ENCODE measurements at places on chromosomes 16 and 17. TPM values are rescaled to one million over a fixed set of nuclear protein-coding genes. Genes with fewer than 3 reads are reported as not detected.
A peak's percentile ranks its signal among the peaks of the same experiment; 100 is the strongest.

DNA sequence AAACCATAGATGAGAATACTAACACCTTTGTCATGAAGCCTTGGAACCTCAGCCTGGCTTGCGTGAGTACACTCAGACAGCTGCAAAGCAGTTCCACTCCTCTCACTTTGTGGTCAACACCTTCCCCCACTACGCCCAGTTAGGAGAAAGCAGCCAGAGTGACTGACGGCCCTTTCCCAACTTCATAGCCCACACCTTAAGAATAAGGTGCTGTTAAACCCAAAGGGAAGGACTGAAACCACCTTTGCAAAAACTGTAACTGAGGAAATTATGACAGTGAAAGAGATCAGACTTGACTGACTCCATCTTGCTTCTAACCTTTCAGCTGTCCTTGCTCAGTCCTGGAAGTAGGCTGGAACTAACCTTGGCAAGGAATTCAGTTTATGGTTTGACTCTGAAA, 13.7 kb downstream of the N4BP1 start:
- H3K27ac ChIP-seq: no peak overlapping the region
- H3K27me3 ChIP-seq: no peaks in the 10 kb centered on the region
- H3K4me1 ChIP-seq: no peaks in the 10 kb centered on the region
- DNase-seq: no peak
- no peak overlapping the region for H3K4me3 ChIP-seq
- H3K36me3 ChIP-seq: peaks cover 7% of the 10 kb centered on the region

Gene ABCC6
- total RNA-seq: 2.4 TPM

DNA sequence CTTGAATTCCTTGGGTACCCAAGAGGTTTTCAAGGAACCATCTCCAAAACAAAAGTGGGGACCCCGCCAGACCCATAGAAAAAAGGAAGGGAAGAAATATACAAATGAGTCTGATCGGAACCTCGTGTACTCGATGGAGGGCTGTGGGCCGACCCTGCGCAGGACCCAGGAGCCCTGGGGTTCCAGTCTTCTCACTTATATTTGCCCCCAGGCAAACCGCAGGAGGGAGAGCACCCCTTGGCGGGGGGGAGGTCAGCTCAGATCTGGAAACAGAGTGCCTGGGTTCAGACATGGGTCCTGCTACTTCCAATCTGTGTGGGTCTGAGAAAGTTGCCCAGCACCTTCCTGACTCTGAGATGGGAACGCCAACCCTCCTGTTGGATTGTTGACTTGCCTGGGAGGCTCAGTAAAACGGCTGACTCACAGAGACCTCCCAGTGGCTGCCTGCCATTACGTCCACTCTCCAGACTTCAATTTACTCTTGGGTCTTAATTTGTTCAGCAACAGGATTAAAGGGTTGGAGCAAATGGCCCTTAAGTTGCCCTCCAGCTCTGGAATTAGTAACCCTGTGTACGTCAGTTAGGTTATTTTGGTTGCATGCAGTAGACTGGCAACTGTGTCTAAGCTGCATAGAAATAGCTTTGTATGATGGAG, 24.9 kb upstream of the CACNG4 start:
- H3K27me3 ChIP-seq: peaks cover 3% of the 10 kb centered on the region
- H3K4me3 ChIP-seq: no peak overlapping the region
- DNase-seq: no peak
- no peaks in the 10 kb centered on the region for H3K36me3 ChIP-seq

Gene PLA2G10
- not detected for total RNA-seq

GRCh38 chr16:6124136-6124535, 1026.5 kb upstream of the EEF2KMT start:
- no peaks in the 10 kb centered on the region for H3K4me1 ChIP-seq
- no peak for DNase-seq
- peak overlapping the region; percentile 19 for H3K27ac ChIP-seq
- no peaks in the 10 kb centered on the region for H3K27me3 ChIP-seq
- H3K4me3 ChIP-seq: no peak overlapping the region
- H3K36me3 ChIP-seq: no peaks in the 10 kb centered on the region

DNA sequence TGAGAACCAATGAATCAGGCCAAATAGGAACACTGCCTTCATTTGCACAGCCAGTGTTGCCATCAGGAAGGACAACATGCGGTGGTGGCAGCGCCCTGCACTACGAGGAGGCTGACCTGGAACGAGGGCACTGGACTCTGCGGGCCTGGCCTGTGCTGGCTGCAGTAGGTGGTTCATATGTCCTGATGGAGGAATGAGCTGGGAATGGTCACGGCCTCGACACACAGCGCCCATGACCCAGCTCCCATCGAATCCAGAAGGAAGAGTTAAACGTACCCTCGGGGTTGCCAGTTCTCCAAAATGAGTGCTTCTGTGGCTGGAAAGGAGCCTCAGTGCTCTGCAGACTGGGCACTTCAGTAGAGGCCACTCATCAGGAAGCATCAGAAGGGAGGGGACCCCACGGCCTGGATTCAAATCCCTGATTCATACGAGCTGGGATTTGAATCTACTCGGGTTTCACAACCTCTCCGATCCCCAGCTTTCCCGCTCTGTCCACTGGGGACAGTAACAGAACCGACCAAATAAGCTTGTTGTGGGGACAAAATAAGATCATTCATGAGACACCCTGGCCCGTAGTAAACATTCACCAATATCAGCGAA, 85.5 kb downstream of the ZDHHC7 start:
- no peak for DNase-seq
- no peak overlapping the region for H3K4me3 ChIP-seq
- H3K27me3 ChIP-seq: no peaks in the 10 kb centered on the region
- peaks cover 3% of the 10 kb centered on the region for H3K4me1 ChIP-seq
- H3K27ac ChIP-seq: no peak overlapping the region

DNA sequence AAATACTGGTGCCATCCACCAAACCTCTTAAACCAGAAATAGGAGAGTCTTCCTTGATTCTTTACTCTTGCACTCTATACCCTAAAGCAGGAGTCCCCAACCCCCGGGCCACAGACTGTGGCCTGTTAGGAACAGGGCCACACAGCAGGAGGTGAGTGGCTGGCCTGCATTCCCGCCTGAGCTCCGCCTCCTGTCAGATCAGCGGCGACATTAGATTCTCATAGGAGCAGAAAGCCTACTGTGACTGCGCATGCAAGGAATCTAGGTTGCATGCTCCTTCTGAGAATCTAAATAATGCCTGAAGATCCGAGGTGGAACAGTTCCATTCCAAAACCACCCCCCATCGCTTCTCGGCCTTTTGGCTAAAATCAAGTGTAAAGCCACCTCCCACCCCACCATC, 30.3 kb upstream of the SRCIN1 start:
- H3K27ac ChIP-seq: no peak overlapping the region
- H3K27me3 ChIP-seq: no peaks in the 10 kb centered on the region
- no peaks in the 10 kb centered on the region for H3K4me1 ChIP-seq

Gene PRSS27
- 3.0 TPM for total RNA-seq

Gene CDH5
- total RNA-seq: not detected

DNA sequence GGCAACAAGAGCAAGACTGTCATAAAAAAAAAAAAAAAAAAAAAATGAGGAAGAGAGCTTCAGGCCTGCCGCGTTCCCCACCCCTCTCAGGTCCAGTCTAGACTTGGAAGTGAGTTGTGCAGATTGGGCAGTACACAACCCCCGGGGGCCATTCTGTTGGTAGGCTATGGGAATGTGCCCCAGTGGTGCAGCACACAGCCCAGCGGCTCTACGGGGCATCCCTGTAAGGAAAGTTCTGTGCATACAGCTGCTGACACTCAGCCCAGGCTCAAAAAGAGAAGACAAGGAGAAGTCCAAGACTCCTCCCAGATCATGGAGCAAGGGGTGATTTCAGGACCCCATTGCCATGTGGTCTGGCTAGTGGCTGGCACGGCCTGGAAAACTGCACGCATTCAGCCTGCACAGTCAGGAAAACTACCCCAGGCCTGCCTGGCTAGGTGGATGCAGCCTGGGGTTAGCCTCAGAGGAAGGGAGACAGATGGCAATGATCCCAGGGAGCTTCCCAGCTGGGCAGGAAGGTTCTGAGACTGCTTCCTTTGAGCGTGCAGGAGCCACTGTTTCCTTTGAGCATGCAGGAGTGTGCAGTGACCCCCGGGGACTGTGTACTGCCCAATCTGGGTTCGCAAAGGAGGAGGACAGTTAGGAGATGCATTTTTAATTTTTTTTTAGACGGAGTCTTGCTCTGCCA, 44.8 kb downstream of the PECAM1 start:
- peaks cover 12% of the 10 kb centered on the region for H3K4me1 ChIP-seq
- no peak overlapping the region for H3K27ac ChIP-seq
- DNase-seq: no peak
- H3K36me3 ChIP-seq: no peaks in the 10 kb centered on the region
- peaks cover 4% of the 10 kb centered on the region for H3K27me3 ChIP-seq
- H3K4me3 ChIP-seq: no peak overlapping the region

Gene UMOD
- not detected for total RNA-seq
